ENCODE measurements at places on chromosomes 1 and 21.

DNA sequence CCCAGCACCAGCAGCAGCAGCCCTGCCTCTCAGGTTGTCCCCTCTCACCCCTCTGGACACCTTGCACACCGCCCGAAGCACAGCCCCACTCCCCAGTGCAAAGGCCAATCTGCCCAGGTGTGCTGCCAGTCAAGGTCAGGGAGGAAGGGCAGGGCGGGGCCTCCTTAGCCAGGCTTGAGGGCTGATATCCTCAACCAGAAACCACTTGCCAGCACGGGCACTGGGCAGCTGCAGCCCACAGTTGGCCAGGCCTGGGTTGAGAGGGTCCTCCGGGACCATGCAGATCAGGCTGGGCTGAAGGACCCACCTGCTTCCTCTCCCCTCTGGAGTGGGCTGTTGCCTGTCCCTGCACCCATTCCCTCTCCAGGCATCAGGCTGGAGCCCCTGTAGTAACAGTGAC lies 588.3 kb downstream of the NPHP4 start:
- DNase-seq, result no peak

DNA sequence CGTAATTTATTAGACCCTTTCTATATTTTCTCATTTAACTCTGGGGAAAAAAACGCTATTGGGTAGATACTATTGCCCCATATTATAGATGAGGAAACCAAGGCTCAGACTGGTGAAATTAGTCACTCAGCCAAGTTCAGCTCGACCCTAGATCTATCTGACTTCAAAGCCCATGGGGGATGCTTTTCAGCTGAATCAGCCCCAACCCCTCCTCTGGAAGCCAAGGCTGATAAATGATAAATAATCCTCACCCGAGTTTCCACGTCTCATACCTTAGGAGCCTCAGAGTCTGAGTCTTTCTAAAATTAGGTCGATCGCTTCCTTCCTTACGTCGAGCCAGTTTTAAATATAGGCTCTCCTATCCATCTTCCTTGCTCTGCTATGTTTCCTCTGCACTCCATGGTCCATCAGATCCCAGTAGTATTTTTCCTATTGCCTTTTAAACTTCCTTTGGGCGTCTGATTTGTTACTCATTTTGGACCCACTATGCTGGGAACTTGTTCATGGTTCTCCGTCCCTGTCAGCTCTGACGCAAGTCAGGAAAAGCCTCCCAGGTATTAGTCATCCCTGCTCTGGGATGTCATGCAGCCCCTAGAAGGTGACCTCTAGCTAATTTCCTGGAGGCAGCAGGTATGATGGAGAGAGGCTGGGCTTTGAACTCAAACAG lies 122.8 kb downstream of the PLPP3 start:
- DNase-seq, result peak; percentile 83

- DNase-seq, result no peak
Measured at GRCh38 chr1:236515443-236515958, 8.3 kb upstream of the LGALS8 start.

- DNase-seq, result no peak
Measured at GRCh38 chr1:21961337-21961736, 15.5 kb upstream of the CELA3B start.

DNA sequence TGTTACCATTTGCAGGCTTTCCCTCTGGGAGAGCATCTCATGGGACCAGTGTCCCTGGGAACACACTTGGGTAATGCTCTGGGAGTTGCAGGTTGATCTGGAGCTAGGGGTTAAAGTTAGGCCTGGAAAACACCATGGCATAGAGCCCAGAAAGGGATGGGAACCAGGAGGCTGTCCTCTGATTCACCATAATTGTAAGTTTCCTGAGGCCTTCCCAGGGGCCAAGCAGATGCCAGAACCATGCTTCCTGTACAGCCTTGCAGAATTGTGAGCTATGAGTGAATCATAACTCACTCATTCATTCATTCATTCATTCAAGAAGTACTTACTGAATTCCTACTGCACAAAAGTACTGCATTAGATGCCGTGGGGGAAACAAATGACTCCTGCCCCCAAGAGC lies 50.0 kb downstream of the LACTBL1 start:
- DNase-seq, result peak; percentile 34

- DNase-seq, result peak; percentile 79
Measured at GRCh38 chr1:234933475-234933874, 195.2 kb downstream of the TOMM20 start.

GRCh38 chr1:205310976-205311704 lies 10.4 kb downstream of the NUAK2 start:
- DNase-seq, result no peak

- no peak for DNase-seq
Measured at GRCh38 chr1:39926820-39927219, 25.1 kb upstream of the MYCL start.

DNA sequence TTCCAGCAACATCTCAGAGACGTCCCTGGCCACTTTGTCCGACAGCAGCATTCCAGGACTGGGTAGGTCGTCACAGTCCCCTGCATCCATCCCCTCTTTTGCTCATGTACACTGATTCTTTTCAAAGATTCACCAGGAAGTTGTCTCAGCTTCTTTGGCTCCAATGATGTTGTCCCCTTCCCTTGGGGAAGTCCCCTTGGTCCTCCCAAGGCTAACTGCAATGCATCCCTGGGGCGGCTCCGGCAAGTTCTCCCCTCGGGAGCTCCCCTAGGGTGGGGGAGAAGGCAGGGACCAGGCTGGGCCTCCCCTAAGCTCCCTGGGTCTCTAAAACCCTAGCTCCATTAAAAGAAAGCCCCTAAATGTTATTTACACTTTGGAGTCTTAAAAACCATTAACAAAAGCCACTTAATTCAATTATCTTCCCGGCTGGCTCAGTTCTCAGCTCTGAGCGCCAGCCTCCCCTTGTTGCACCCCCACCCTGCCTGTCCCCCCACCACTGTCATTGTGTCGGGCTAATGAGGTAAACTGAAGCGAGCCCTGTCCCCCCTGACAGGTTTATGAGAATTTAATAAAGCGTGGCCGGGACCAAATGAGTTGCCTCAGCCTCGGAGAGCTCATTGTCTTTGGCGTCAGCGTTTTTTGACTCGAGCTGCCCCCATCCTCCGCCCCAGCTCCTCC lies 25.3 kb downstream of the KNCN start:
- no peak for DNase-seq

DNA sequence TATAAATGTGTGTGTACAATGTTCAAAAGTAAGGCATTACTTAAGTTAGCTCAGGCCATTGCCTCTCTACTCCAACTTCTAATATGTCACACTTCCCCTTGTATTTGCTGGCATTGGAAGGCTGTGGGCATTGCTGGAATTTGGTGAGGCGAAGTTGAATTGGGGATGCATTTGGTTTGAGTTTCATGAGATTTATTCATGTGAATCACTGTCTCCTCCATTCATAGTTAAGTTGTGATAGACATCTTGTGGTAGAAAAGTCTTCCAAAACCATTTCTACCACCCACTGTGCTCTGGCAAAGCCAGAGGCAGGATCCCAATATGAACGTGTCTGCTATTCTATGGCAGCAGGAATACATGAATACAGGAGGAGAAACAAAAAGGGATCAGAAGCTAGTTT lies 397.8 kb upstream of the USP24 start:
- peak; percentile 87 for DNase-seq

DNA sequence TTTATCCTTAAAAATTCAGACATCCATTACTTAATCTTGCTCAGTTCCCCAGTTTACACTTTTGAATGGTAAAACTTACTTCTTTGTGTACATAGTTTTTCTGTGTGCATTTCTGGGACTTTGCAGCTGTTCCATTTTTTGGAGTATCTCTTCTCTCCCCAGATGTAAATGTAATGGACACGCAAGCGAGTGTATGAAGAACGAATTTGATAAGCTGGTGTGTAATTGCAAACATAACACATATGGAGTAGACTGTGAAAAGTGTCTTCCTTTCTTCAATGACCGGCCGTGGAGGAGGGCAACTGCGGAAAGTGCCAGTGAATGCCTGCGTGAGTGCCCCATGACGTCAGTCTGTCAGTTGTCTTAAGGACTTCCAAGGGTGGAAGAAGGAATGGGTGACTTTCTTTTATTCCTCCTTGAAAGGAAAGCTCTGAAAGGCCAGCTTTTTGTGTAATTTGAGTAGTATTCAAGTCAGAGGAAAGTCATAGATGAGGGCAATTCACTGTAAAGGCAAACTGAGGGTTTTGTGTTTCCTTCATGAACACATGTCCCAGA lies 75.7 kb upstream of the LAMC2 start:
- DNase-seq, result no peak

- DNase-seq, result no peak
Measured at GRCh38 chr1:153394391-153394790, 3.5 kb upstream of the S100A8 start.

DNA sequence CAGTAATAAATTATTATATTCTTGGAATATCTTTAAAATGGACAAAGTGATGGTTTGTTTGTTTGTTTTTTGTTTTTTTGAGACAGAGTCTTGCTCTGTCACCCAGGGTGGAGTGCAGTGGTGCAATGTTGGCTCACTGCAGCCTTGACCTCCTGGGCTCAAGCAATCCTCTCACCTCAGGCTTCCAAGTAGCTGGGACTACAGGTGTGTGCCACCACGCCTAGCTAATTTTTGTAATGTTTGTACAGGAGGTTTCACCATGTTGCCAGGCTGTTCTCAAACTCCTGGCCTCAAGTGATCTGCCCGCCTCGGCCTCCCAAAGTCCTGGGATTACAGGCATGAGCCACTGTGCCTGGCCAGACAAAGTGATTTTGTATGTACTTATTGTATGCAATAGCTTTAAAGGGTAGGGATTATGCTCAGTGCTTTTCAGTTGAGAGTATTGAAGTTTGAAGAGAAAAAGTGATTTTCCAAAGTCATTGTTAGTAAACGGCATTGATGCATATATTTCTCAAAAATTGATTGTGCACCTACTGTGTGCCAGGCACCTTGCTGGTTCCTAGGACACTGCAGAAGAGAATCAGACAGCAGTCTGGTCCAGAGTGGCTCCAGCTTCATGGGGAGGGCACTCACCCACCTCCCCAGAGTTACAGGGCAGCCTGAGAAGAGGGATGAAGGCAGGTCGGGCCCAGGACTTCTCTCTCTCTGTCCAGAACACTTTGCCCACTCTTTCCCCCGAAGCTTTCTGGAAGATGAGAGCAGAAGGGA lies 34.2 kb upstream of the TTC22 start:
- no peak for DNase-seq

- DNase-seq, result no peak
Measured at GRCh38 chr1:3290915-3291314, 163.6 kb upstream of the ARHGEF16 start.

DNA sequence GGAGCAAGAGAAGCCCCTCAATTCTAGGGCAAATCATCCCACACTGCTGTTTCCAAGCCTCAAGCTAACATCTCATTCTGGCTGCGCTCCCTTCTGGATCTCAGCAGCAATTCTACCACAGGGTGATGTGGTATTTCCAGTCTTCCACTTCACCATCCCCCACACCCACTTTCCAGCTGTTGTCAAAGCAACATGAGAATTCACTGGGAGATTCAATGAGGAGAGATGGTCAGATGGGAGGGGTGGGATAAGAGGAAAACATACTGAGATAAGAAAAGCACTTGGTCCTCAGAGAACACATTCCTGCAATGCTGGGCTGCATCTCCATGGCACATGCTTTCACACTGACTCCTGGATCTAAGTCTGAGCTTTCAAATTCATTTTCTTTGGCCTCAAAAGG lies 47.3 kb upstream of the LRRC52 start:
- peak; percentile 42 for DNase-seq

GRCh38 chr1:3786468-3787348 lies 9.6 kb downstream of the LRRC47 start:
- DNase-seq, result no peak

DNA sequence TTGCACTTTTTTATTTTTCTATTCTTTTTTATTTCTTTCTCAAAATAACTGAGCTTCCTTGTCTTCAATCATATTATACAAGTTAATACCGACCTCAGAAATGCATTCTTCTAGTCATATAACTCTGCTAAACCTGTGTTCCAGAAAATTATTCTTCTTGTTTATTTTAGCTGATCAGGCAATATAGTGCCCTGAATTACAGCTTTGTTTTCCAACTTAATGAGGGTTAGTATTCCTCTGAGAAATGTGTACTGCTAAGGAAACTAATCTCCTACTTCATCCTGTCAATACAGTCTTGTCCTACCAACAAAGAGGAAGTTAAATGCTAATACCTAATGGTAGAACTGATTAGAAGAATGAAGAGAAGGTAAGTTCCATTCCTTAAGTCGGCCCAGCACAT lies 13.0 kb downstream of the BRINP3 start:
- DNase-seq, result no peak

- no peak for DNase-seq
Measured at GRCh38 chr1:40391688-40392145, 18.2 kb downstream of the SMAP2 start.

DNA sequence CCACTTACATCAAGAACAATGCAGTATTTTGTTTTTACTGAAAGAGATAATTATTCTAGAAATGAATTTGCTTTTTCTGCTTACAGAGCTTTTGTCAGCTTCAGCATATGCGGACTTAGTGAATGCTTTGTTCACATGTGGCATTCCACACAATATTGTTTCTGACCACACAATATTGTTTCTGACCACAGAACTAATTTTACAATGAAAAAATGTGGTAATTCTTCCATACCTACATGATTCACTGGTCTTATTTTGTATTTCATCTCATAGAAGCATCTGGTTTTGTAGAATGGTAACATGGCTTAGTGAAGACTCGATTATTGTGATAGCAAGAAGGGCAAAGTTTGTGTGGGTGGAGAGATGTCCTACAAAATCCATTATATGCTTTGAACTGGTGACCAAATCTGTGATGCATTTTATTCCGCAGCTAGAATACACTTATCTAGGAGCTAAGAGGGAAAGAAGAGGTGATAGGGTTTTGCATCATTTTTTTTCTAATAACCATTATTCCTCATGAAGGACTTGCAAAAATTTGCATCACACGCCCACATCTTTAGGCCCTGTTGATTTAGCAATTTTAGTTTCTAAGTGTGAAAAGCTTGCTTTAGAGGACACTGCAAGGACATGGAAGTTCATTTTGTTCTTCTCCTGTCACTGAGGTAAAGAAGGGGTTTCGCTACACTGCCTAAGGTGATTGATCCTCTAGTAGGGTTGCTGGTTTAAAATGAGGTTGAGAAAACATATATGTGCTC lies 75.3 kb downstream of the HLX start:
- DNase-seq, result peak; percentile 56

DNA sequence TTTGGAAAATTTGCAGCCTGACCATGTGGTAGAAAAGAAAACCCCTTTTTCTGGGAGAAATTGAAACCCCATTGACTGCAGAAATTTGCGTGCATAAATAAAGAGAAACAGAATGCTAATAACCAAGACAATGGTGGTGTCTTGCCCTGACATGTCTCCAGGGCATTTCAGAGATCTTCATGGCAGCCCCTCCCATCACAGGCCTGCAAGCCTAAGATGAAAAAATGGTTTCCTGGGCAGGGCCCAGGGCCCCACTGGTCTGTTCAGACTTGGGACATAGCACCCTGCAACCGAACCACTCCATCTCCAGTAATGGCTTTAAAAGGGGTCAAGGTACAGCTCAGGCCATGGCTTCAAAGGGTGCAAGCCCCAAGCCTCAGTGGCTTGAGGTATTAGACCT lies 71.6 kb upstream of the SGIP1 start:
- DNase-seq, result no peak

- no peak for DNase-seq
Measured at GRCh38 chr1:10143961-10144485, 66.3 kb upstream of the KIF1B start.

GRCh38 chr1:178704833-178705232 lies 20.2 kb upstream of the RALGPS2 start:
- no peak for DNase-seq

Data from fibroblast of skin of right biceps (primary cell).